ENCODE measurements at places on chromosomes 4 and X. TPM values are rescaled to one million over a fixed set of nuclear protein-coding genes. Genes with fewer than 3 reads are reported as not detected.
A peak's percentile ranks its signal among the peaks of the same experiment; 100 is the strongest.

DNA sequence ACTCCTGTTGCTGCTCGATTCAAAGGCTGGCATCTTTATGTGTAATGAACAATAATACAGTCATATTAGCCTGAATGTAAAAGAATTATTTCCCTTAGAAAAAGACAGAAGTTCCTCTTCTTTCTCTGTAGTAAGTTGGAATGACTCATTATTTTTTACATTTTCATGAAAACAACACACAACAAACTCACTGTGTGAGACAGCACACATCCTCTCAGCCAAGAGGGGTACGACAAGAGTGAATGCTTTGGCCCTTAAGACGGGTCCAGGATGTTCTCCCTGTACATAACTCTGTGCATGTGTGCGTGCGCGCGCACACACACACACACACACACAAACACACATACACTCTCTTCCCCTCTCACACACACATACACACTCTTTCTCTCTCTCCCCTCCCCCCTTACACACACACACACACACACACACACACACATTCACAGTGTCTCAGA lies 72.8 kb downstream of the MANBA start:
- no peak for DNase-seq

DNA sequence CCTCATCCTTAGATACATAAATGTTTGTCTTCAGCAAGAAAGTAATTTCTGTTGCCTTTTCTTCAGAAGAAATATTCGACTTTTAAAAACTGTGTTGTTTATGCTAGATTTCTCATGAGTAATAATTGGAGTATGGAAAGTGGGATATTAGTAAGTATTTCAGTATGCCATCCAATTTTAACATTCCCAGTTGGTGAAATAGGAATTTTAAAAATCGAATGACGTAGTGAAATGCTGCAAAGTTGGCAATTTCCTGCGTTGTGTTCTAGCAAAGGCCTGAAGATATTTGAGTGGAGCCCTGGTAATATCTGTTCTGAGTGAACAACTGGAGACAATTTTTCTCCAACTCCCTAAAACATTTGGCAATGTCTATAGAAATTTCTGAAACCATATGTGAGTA lies 190.1 kb downstream of the ZNF330 start:
- DNase-seq = no peak

GRCh38 chrX:30910124-30910860 lies 21.2 kb upstream of the TAB3 start:
- DNase-seq = peak; percentile 35

- no peak for DNase-seq
These were observed 43.8 kb downstream of the HPGDS start for GRCh38 chr4:94298725-94299252.

GRCh38 chr4:9996319-9997110 lies 24.8 kb downstream of the SLC2A9 start:
- no peak for DNase-seq

DNA sequence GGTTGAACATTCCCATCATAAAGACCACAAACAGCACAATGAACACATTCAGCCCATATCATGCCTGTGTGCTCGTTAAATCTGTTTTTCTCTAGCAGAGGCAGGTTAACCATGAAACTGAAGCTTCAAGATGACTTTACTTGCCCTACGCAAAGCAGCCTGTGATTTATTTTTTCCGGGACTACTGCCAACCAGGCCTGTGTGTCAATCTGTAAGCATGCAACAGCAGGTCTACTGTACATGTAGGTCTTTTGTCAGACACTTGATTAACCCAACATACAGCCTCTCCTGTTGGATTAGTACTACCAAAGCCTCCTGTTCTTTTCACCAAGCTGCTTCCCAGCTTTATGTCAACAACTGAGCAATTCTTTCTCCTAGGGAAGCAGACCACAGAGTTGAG lies 85.5 kb upstream of the ACSL1 start:
- DNase-seq = peak; percentile 64

DNA sequence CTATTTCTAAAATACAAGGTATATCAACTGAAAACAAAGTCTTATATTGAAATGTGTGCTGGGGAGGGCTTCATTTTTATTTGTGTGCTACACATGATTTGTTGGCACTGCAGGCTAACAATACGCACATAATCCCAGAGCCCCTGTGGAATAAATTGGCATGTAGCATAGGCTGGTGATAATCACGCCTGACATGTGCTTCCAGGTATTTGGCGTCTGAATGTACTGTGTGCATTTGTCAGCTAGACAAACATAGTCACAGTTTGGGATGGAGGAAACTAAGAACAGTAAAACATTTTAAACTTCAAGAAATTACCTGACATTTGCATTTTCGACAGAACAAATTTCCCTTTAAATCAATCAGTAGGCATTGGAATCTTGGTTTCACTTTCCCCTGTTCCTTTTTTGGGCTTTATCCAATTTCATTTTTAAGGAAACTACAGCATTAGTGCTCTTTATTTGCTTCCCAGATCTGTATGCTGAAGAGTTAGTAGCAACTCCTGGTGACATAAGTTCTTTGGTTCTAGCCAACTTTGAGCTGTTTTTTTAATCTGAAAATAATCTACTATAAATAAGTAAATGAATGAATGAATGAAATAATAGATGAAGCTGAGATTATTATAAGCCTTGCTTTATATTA lies 472.3 kb downstream of the PDHA2 start:
- DNase-seq = no peak

CRMP1 gene
- total RNA-seq = not detected

SPRY1 gene
- total RNA-seq = 51.2 TPM

GSX2 gene
- total RNA-seq = not detected

ZXDA gene
- total RNA-seq = 3.0 TPM

Measured in activated CD4-positive, alpha-beta T cell treated with anti-CD3 and anti-CD28 coated beads for 36 hours (primary cell).